ENCODE measurements at places on chromosomes 1 and 21.

DNA sequence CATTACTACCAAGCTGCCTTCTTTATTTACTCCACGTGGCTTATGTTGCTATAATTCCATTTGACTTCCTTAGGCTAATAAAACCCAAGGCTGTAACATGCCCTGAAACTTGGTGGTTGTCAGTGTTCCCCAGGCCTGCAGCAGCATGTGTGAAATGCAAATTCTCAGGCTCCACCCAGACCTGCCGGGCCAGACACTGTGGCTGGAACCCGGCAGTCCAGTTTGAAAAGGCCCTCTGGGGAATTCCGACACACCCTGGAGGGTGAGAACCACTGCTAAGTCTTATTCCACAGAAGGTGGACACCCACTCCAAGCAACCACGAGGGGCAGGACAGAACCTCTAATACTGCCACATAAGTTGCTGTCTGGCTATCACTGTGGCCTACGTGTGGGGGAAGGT lies 41.4 kb downstream of the URB1 start:
- DNase-seq: no peak

DNA sequence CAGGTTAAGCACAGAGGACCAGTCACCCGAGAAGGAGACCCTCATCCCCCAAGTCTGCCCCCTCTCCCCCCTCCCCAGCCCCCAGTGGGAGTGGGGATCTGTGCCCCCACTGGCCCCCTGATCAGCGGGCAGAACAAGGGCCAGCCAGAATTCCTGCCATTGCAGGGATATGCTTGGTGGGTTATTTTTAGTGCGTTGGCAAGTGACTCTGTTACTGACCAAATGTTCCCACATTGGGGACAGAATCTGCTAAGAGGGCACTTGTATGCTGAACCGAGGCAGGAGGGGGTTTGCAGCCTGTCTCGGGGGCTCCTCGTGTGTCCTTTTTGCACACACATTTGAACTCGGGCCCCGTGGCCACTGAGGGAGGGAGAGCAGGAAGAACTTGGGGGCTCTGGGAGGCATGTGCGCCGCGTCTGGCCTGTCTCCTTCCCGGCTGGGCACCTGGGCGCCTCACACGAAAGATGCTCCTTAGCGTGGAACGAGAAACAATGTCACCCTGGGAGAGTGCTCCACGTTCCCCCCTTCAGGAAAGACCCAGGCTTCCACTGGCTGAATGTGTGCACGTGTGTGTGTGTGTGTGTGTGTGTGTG lies 66.4 kb upstream of the CASZ1 start:
- DNase-seq: no peak

DNA sequence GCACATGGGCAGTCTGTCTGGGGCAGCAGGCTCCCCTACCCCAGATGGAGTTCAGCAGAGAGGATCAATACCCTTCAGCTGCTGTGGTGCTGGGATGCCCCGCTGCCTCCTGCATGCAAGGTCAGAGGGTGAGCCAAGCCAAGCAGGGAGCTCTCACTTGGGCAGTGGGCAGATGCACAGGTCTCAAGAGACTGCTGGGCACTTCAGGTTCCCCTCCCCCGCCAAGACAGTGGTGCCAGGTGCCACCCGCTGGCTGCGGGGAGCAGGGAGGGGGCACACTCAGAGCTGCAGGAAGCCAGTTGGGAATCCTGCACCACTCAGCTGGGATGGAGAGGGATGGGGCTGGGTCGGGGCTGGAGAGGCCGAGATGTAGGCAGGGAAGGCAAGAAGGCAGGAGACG lies 15.8 kb upstream of the EVA1B start:
- DNase-seq: no peak

- DNase-seq: no peak
These were observed 65.0 kb downstream of the PRSS38 start for GRCh38 chr1:227880342-227880924.

- no peak for DNase-seq
These were observed 32.1 kb upstream of the TEKT2 start for GRCh38 chr1:36051821-36052220.

DNA sequence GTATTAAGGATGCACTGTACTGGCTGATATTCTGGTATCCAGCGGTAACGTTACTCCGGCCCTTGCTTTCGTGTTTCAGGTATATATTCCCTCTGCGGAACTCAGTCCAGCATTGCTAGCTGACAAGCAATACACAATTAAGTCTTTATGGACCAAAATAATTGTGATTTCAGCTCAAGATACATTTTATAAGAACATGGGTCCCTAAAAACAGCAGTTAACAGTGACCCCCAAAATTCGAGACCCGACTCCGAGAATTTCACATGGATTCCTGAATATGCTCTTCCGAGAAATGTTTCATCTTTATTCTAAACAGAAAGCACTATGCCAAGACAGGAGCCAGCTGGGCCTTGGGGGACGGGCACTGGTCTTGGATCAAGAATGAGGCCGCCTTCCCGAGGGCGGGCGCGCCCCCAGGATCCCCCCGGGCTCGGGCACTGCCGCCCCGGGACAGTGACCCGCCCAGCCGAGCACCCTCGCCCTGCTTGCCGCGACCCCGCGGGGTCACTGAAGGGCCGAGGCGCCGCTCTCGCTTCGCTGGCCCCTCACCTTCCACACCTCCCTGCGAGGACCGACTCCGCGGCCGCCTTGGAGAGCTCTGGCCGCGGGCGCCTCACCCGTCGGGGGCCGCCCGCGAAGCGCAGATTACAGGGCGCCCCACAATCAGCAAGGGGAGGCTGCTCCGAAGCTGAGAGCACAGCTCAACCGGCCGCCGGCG lies 610 bp downstream of the SCYL3 start:
- no peak for DNase-seq

DNA sequence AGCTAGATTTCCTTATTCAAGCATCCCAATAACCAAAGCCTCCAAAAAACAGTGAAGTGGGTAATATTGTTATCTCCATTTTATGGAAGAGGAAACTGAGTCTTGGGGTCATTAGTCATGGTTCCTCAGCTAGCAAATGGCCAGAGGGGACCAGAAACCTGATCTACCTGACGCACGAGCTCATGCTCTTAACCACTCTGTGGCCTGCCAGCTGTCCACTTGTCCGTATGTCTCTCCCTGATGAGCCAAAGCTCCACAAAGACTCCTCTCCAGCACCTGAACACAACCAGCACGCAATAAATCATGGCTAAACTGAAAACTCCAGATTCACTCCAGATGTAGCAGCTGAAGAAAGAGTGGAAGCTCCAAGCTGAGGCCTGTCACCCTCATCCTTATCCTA lies 5.8 kb downstream of the CAPN8 start:
- DNase-seq: no peak

DNA sequence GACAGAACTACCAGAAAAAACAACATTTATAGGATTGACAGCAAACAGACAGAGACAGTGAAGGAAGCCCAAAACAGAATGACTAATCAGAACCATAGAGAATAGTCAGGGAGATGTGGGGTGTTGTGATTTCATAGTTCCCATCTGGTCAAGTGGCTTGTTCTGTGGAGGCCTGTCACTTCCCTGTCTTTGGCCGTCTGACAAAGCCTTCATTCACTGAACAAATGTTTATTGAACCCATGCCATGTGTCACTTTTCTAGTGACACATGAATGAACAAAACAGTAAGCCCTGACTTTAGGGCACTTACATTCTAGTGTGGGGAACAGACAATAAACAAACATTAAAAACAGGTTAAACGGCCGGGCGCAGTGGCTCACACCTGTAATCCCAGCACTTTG lies 3.2 kb upstream of the SRRM1 start:
- DNase-seq: peak; percentile 6

DNA sequence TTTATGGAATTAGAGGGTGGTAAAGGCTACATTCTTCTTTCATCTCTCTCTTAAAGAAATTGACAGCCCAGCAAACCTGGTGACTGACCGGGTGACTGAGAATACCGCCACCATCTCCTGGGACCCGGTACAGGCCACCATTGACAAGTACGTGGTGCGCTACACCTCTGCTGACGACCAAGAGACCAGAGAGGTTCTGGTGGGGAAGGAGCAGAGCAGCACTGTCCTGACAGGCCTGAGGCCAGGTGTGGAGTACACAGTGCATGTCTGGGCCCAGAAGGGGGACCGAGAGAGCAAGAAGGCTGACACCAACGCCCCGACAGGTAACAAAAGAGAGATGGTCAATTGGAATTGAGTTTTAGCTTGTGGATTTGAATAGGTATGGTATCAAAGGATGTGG lies 29.7 kb downstream of the TNN start:
- DNase-seq: no peak

DNA sequence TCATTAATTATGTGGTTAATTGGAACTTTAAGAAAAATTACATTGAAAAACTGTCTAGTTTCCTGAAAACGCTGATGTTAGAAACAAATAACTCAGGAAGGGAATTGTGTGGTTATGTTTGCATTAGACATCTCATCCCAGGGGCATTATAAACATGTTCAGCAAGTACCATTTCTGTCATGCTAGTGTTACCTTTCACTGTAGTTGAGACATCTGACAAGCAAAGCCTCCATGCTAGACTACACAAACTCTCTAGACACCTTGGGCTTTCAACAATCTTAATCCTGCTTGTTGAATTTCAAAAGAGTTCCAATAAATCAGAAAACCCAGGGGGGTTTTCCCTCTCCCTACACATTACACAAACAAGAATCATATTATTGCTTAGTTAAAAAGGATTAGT lies 536.8 kb downstream of the KCNT2 start:
- no peak for DNase-seq

GRCh38 chr1:24206083-24206464 lies 19.0 kb upstream of the IFNLR1 start:
- DNase-seq: no peak

DNA sequence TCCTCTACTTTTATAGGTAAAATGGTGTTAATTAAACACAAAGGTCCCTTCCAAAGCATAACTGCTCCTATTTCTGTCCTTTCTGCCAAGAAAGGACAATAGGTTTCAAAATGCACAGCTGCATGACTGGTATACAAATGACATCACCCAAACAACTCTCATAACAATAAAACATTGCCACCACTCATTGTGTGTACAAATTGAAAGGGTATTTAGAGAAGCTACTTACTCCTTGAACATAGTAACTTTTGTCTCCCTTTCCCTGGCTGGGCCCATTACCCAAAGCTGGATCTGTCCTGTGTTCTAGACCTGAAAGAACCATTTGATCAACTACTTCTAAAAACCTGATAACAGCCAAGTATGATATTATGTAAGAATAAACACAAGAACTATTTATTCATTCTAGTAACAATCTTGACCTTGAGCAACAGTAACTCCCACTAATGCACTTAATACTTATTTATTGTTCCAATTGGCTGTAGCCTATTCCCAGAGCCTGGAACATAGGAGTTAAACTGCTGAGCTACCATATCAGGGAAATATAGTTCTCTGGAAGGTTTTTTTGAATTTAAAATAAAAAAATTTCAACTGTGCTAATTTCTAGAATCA lies 38.2 kb downstream of the TTLL7 start:
- DNase-seq: no peak

- peak; percentile 43 for DNase-seq
These were observed at the start of gene MX2 for GRCh38 chr21:41361786-41362604. MX2 (plus strand) TSS chr21:41362027; CDS start chr21:41376907, 14,880 bp downstream.

- no peak for DNase-seq
These were observed 4.8 kb downstream of the ATP1A1 start for GRCh38 chr1:116377541-116378529.

DNA sequence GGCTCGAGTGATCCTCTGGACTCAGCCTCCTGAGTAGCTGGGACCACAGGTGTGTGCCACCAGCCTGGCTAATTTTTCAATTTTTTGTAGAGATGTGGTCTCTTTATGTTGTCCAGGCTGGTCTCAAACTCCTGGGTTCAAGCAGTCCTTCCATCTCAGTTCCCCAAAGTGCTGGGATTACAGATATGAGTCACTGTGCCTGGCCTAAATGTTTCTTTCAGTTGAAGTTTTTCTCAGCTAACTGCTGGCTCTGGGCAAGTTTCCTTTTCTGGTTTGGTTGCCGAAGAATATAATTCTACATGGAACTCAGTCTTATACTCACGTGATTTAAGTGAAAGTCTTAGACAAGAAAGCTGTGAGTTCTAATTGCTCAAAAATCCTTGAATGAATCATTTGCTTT lies 57.0 kb downstream of the SASS6 start:
- no peak for DNase-seq

Measured in Calu3 (cell line).